ENCODE measurements at places on chromosomes 12 and 14.

GRCh38 chr12:109630815-109631214 lies 57.2 kb downstream of the MVK start:
- no peak for DNase-seq

DNA sequence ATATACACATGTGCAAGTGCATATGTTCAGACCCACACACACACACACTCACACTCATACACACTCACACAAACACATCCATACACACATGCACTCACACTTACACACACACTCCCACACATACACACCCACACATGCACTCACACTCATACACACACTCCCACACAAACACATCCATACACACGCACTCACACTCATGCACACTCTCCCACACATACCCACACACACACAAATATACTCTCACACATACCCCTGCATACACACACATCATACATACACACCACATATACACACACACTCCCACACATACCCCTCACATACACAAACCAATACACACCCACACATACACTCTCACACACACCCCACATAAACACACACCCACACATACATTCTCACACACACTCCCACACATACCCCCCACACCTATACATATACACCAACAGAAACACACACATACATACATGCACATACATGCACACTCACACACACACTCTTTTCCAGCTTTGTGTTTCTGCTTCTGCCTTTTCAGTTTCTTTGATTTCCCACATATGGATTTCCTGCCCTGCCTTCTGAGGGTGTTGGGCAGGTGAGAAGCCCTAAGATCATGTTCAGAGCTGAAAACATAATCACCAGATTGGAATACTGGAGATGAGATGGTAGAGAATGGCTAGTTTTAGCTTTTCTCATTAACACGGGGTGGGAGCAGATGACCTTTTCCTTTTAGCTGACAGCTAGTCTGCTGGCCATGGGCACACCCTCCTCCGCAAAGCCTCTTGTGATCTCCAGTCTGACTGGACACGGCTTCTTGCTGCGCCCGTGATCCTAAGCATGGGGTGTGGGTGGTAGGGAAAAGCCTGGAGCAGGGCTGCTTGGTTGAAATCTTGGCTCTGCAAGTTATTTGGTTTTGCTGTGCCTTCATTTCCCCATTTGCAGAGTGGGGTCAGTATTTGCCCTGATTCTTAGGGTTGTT lies 214.0 kb downstream of the CHST11 start:
- DNase-seq = no peak

DNA sequence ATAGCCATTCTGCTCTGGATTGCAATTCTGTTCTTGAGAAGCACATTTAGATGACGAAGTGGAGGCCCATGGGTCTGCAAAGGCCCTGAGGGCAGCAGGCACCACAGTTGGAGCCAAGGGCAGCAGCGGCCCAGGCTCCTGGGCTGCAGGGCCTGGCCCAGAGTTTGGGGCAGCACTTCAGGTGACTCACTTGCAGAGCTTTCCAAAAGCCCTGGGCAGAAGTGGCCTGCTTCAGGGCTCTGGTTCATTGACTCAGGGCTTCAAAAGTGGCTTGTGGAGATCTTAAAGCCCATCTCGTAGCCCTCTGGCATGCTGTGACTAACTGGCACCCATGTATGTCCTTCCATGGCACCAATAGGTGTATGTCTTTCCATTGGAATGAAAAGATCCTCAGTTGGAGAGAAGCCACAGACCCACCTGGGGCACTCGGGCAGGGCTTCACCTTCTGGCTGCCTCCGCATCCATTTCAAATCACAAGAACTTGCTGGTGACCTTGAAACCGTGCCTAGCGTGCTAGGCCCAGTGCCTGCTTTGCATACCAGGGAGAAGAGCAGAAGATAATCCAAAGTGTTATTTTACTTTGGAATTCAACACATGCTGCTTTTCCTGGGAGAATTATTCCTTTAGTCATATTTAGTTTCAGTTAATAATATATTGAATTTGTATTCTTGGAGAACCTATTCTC lies 106.7 kb downstream of the PRMT8 start:
- no peak for DNase-seq

- no peak for DNase-seq
Observed at GRCh38 chr14:27553790-27554189, 956.0 kb upstream of the NOVA1 start.

GRCh38 chr14:61671082-61671481 lies 24.2 kb upstream of the HIF1A start:
- no peak for DNase-seq

DNA sequence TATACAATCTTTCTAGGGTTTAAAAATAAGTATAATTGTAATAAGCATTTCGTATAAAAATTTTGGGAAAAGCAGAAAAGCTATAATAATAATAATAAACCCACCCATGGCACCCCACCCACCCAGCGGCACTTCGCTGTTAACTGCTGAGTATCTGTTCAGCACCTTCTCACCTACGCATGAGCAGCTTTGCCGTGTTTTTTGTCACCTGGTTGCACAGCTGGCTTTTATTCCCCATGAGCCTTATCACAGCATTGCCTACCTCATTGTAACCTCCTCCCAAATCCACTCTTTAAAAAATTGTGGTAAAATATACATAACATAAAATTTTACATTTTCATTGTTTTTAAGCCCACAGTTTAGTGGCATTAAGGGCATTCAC lies 34.7 kb downstream of the CYP46A1 start:
- DNase-seq = no peak

GRCh38 chr12:108649669-108650068 lies 16.0 kb upstream of the SELPLG start:
- peak; percentile 68 for DNase-seq

DNA sequence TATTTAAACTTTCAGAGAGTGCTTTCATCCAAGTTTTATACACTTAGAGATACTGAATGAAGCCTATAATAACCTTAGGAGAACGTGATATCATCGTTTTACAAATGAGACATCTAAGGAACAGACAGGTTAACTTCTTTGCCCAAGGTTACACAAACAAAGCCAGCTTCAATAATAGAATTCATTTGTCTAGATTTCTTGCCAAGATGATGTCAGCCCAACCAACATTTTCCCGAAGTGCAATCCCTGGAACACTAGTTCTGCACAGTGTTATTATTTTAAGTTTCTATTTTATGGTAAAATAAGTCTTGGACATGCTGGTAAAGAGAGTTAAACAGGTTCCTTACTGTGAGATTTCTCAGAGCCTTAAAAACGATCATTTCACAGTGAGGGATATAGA lies 174.6 kb downstream of the SLC25A21 start:
- no peak for DNase-seq

GRCh38 chr14:76710056-76711010 lies 50.9 kb upstream of the VASH1 start:
- peak; percentile 13 for DNase-seq

GRCh38 chr14:39140170-39140569 lies 26.0 kb downstream of the GEMIN2 start:
- DNase-seq = no peak

- no peak for DNase-seq
Observed at GRCh38 chr12:132439333-132439904, 50.5 kb upstream of the FBRSL1 start.

DNA sequence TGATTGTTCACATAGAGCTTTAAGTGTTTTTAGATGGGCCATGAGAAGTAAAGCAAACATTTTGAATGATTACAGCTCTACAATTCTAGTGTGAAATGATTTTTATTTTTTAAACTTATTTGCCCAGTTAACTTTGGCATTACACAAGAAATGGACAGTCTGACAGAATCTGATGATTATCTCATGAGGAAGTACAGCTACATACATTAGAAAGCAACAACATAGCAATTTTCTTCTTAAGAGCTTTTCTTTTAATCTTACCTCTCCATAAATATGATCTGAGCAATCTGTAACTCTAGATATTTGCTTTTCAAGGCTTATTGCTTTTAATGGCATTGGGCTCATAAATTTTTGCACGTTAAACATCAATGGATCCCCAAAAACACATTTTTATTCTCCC lies 26.5 kb upstream of the PPP1R12A start:
- DNase-seq = no peak

- DNase-seq = peak; percentile 41
Observed at GRCh38 chr14:76773188-76773885, 12.1 kb downstream of the VASH1 start.

- DNase-seq = peak; percentile 37
Observed at GRCh38 chr12:48973941-48974673, 2.6 kb upstream of the WNT10B start.

DNA sequence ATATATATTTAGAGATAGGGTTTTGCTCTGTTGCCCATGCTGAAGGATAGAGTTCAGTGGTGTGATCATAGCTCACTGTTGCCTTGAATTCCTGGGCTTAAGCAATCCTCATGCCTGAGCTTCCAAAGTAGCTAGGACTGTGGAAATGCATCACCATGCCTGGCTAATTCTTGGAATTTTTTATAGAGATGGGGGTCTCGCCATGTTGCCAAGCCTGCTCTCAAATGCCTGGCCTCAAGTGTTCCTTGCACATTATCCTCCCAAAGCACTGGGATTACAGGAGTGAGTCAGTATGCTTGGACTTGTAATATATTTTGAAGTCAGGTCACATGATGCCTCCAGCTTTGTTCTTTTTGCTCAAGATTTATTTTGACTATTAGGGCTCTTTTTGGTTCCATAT lies 178.0 kb downstream of the RPAP3 start:
- no peak for DNase-seq

DNA sequence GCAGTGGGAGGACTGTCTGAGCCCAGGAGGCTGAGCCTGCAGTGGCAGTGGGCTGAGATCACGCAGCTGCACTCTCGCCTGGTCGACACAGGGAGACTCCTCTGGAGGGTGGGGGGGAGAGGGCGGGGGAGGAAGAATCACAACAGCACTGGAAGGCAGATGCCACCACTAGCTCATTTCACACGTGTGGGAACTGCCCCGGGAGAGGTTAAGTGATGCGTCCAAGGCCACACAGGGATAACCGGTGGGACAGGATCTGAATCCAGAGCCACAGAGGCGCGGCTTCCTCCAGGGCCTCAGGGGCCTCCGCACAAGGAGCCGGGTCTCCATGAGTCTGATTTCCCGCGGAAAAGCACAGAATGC lies 20.8 kb downstream of the STX2 start:
- no peak for DNase-seq

DNA sequence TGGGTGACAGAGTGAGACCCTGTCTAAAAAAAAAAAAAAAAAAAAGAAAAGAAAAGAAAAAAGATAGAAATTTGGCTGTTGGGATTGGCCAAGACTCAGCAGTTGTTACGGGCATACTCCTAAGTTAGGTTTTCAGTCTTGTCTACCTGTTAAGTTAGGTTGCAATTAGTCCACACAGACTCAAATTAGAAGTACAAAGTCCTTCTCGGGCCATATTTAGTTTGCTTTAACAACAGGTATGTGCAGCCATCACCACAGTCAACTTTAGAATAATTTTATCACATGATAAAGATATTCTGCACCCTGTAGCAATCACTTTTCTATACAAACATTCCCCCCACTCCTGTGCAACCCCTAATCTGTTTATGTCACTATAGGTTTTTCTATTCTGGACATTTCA lies 85.2 kb downstream of the WNK1 start:
- no peak for DNase-seq

DNA sequence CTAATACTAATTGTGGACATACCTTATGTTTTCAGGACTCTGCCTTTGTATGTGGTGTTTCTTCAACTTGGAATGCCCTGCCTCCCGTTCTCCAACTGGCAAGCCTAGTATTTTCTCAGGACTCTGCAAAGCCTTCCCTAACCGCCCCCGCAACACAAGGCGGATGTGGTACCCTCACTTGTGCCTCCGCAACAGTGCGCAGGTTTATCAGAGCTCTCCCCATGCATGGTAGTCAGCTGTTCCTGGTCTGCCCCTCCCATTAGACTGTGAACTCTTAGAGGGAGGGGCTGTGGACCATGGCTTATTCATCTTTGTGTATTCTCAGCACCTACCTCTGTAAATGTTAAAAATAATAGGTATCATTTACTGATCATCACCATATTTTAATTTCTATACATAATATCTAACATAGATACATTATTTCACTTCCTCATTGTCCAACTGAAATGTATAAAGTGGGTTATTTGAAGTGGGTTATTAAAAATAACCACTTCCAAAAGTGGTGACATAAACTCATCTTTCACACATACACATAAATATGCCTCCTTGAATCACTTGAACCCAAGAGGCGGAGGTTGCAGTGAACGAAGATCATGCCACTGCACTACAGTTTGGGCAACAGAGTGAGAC lies 9.0 kb downstream of the LPAR5 start:
- DNase-seq = no peak

DNA sequence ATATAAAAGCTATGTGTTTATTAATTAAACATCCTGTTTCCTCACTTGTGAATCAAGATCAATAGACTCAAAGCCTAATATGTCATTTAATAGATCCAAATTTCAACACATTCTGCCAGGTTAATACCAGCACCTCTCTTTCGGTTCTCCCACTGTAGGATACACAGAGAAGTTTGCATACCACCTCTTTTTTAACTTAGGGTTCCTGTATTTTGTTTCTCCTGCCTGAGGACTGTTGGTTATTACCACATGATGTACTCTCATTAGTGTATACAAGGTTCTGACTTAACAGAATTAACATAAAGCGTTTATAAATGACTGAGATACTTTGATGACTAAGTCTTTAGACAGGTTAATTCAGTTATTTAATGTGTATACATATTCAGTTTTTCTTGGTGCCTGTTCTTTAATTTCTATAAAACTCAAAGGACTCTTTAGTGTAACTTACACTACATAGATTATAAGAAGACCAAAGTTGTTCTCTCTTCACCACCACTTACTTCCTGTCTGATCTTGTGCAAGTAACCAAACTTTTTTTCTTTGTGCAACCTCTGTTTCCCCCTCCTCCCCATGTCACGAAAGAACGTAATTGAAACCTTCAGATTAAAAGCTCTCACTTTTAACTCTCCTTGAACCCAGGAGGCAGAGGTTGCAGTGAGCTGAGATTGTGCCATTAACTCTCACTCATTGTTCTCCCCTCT lies 89.8 kb upstream of the DNM1L start:
- no peak for DNase-seq

DNA sequence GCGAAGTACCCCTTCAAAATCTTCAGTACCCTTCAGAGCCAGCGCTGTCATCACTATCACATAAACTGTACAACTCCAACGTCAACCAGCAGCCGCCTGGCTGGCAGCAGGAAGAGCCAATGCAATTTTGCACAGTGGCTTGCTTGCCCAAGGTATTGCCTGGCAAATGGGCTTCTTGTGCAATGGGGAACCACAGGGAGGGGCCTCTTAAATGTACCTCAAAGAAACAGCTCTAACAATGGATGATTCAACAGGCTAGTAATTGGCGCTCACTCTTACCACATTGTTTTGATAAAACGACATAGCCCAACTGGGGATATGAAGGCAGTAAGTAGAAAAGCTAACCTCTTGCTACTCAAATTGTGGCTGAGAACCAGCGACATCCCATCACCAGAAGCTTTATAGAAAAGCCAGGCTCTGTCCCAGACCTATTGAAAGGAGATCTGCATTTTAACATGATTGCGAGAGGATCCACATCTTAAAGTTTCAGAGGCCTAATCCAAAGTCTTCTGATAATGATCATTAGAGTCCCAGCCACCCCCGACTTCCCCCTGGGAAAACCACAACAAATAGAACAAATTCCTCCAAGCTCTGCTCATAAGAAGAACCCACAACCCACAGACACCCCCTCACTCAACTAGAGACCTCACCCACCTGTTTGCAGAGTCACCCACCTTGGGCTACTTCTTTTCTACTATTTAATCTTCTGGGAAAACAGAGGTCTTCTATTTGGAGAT lies 125.3 kb upstream of the HIF1A start:
- no peak for DNase-seq

Data from fibroblast of skin of left quadriceps (primary cell).